ENCODE measurements at places on chromosomes 2 and 18.

- no peak for DNase-seq
These were observed 119.2 kb downstream of the ANTXR1 start for GRCh38 chr2:69131983-69132675.

GRCh38 chr2:102005989-102006885 is 14.5 kb downstream of the IL1R2 start:
- DNase-seq = no peak

- no peak for DNase-seq
These were observed 88.1 kb downstream of the EPB41L3 start for GRCh38 chr18:5455674-5456073.

DNA sequence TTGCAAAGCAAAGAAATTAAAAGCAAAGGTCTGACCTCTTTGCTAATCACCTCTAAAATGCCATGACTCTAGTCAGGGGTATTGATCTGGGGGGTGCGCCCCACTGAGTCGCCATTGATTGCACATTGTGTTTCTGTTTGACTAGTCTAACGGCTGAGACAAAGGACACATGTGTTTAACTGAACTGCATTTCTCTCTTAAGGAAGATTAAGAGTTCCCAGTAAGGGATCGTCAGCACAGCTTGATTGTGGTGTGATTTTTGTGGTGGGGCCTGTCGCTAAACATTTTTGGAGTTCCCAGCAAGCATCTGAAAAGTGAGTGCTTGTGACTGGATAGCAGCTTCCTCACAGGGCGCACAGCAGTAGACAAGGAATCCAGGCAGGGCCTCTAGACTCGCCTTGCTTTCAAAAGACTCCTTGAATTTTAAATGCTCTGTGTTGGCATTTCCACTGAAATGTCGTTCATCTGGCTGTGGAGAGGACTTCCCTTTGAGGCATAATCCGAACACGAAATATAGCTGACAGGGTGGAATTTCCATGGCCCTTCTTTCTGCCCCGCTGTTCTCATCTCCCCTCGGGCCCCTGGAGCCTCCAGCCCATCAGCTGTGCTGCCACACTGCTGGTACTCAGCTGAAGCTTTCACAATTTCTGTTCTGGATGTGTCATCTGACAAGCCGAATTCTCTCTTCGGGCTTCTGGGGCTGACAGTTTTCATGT is 126.3 kb downstream of the FAM168B start:
- DNase-seq = no peak

DNA sequence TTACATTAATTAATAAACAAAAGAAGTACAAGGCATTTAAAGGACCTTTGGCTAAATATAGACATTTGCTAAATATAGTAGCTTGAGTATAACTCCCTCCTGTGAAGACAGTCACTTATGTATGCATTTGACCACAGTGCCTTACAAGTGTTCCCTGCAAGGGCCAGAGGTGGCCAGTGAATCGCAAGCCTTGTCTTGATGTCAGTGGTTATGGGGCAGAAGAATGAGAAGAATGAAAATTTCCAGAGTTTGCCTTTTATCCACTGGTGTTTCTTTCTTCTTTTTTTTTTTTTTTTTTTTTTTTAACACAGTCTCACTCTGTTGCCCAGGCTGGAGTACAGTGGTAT is 1.8 kb downstream of the LRRFIP1 start:
- DNase-seq = no peak

GRCh38 chr2:793236-793635 is 116.0 kb upstream of the TMEM18 start:
- DNase-seq = no peak

Data from stimulated activated CD4-positive, alpha-beta T cell treated with anti-CD3 and anti-CD28 coated beads, Interleukin-1b, Interleukin-23, amount 100 ng/mL, for 1 hour (primary cell).